Cardiac fibroblast (primary cell): ENCODE measurements at places on chromosomes 6 and 20.

DNA sequence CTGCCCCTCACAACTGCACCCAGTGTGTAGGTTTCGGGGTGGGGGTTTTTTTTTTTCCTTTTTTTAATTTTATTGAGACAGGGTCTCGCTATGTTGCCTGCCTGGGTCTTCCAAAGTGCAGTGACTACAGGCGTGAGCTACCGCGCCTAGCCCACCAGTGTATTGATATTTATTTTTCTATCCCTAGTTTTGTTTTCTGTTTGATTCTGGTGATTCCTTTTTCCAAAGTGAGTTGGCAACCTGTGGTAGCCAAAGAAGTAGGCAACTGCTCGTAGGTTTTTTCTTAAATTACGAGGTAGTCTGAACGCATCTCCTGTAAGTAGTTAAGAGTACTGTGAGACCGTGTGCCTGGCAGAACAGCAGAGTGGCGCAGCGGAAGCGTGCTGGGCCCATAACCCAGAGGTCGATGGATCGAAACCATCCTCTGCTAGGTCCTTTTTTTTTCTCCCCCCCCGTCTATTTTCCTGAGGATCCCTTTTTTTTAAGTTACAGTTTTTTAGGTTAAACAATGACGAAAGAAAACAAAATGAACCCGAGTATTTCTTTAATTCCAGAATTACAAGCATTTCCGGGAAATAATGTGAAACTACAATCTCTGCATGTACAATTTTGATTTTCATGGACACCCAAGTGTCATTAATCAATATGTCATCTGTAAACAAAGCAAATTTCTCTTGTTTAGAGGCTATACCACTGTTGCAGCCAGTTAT, 78.7 kb upstream of the BTN3A2 start:
- peak; percentile 83 for DNase-seq

GRCh38 chr6:42963855-42964605, 3.5 kb downstream of the GNMT start:
- DNase-seq: peak; percentile 63

DNA sequence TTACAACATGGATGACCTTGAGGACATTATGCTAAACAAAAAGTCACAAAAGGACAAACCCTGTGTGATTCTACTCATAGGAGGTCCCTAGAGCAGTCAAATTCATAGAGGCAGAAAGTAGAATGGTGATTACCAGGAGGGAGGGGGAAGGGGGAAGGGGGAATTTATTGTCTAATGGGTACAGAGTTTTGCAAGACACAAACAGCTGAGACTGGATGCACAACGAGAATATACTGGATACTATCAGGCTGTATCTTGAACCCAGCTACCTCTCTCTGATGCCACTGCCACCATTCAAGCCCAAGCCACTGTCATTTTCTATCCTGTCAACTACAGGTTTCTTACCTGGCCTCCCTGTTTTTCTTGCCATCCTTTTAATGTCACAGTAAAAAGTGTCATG, 252.3 kb downstream of the ATXN1 start:
- DNase-seq: no peak

DNA sequence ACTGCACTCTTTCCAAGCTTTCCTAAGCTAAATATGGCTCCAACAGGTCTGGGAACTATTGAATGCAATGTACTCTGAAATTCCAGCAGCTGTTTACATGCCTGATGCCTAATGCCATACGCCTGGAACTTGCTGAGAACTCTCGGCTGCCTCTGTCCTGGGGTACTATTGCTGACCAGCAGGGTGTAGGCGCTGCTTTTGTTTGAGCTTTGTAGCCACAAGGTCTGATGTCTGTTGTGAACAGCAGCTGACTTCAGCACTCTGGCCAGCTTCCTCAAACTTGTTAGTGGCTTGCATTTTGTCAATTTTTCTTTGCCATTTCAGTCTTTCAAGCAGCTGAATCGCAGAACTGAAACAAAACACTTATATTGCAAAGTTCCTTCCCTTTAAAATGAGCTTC, 26.7 kb downstream of the SAYSD1 start:
- DNase-seq: peak; percentile 55

GRCh38 chr6:104750449-104750848, 109.3 kb downstream of the HACE1 start:
- DNase-seq: no peak

- DNase-seq: no peak
Measured at GRCh38 chr6:14281811-14282660, 164.5 kb downstream of the CD83 start.

GRCh38 chr20:14051454-14051853, 56.1 kb downstream of the MACROD2 start:
- no peak for DNase-seq

- no peak for DNase-seq
Measured at GRCh38 chr20:59441306-59441705, 140.9 kb downstream of the EDN3 start.

GRCh38 chr6:134619789-134620188, 301.9 kb upstream of the SGK1 start:
- peak; percentile 79 for DNase-seq

- peak; percentile 91 for DNase-seq
Measured at GRCh38 chr6:71489736-71490135, 201.1 kb downstream of the OGFRL1 start.

- no peak for DNase-seq
Measured at GRCh38 chr6:107523794-107524193, 33.9 kb downstream of the SOBP start.

GRCh38 chr20:4195499-4195898, 180.1 kb upstream of the RNF24 start:
- peak; percentile 22 for DNase-seq

GRCh38 chr6:55992546-55992945, 117.2 kb upstream of the BMP5 start:
- DNase-seq: no peak

GRCh38 chr6:149114167-149114566, 203.3 kb upstream of the TAB2 start:
- no peak for DNase-seq

GRCh38 chr6:137370871-137371633, 123.1 kb downstream of the OLIG3 start:
- peak; percentile 15 for DNase-seq

- DNase-seq: peak; percentile 57
Measured at GRCh38 chr6:3804964-3805363, 44.2 kb upstream of the FAM50B start.

DNA sequence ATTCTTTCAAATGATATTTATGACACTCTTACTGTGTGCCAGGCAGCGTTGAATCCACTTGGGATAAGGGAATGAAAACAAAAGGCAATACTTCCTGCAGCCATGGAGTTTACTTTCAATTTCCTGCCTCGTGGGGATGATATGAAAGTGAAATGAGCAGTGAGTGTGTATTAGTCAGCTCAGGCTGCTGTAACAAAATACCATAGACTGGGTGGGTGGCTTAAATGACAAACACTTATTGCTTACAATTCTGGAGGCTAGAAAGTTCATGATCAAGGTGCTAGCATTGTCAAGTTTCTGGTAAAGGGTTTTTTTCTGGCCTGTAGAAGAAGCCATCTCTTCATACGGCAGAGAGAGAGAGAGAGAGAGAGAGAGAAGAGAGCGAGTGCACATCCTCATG, 41.7 kb downstream of the TSHZ2 start:
- no peak for DNase-seq

GRCh38 chr6:125940247-125941041, 16.1 kb upstream of the HINT3 start:
- no peak for DNase-seq

DNA sequence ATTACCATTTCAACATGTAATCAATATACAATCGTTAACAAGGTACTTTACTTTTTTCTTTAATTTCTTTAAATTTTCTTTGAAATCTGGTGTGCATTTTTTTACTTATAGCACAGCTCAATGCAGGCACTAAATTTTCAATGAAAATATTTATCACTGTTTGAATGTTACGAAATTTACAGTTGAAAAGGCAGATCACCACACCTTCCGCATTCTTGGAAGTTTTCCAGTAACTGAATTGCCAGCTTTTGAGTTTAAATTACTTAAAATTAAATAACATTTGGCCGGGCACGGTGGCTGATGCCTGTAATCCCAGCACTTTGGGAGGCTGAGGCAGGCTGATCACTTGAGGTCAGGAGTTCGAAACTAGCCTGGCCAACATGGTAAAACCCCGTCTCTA, 309.9 kb downstream of the BMP7 start:
- DNase-seq: no peak

- DNase-seq: no peak
Measured at GRCh38 chr20:22099348-22099747, 393.9 kb downstream of the PAX1 start.

DNA sequence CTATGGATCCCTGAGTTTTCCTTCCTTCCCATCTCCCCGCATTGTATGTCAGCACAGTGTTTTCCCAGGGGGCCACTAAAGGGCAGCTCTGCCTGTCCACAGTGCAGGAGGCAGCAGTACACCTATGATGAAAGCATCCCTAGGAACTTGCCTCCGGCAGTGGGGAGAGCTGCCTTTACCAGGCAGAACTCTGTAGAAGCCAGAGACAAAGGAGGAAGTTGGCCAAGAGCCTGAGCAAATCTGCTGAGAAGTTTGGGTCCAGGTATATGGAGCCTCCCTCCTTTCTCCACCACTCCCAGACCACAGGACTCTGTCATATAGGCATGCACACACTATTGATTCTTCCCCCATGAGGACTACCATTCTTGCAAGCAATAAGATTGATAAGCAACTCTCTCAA, 282.7 kb downstream of the TBC1D7 start:
- DNase-seq: no peak

DNA sequence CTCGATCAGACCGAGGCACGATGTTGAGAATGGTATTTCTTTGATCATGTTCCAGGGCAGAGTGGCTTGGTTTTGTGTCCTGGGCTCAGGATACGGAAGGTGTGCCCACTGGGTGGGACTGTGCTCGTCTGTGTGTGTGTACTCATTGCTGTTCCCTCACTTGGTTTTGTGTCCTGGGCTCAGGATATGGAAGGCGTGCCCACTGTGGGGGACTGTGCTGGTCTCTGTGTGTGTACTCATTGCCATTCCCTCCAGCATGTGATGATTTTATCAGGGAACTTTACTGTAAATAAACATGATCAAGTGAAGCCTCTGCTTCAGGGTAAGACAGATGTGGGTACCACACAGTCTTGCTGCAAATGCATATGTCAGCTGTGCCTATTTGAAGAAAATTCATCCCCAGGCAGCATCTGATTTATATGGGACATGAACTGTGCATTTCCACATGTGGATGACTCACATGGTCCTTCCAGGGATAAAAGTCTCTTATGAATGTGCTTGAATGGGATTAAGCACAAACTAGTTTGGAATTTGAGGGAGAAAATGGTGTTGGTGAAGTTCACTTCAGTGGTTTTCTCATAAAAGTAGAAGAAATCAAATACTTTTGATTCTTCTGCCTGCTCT, 274.3 kb downstream of the QKI start:
- no peak for DNase-seq

GRCh38 chr20:57480444-57481160, 44.3 kb downstream of the CTCFL start:
- no peak for DNase-seq

GRCh38 chr6:55705451-55706440, 126.8 kb upstream of the HMGCLL1 start:
- no peak for DNase-seq
